ENCODE measurements at places on chromosomes 3 and 15.

DNA sequence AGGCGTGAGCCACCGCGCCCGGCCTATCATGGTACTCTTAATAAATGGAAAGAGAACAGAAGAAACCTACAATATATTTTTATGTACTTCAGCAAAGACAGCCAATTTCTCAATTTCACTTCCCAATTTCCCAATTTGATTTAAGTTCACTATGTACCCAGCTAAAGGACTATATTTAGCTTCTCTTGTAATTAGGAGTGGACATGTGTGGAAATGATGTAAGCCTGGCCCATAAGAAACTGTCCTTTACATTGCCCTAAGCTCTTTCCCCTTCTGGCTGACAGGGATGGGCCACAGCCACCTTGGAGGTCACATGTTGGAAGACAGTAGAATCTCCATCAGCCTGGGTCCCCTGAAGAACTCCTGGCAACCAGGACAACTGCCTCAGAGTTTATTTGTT is 6.2 kb downstream of the TMEM39A start:
- DNase-seq: no peak

DNA sequence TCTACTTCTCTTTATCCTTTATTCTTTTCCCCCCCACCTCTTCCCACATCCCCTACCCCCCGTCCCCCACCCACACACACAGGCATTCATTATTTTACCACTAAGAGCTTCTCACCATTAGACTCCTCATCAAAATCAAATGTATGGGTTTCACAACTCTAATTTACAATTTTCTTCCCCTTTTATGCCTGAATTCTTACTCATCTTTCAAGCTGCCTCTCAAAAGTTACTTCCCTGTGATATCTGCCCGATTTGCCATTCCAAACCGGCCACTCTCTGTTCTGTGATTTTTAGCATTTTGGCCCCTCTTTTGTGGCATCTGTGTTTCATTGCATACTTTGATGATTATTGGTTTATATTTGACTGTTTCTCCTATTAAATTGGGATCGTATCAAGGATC is 42.2 kb downstream of the SLC9A9 start:
- DNase-seq: no peak

- no peak for DNase-seq
Observed at GRCh38 chr3:144200466-144200865, 228.8 kb downstream of the DIPK2A start.

GRCh38 chr3:118527514-118528044 is 507.1 kb downstream of the IGSF11 start:
- no peak for DNase-seq

GRCh38 chr3:184531626-184532280 is 29.8 kb upstream of the EPHB3 start:
- no peak for DNase-seq

DNA sequence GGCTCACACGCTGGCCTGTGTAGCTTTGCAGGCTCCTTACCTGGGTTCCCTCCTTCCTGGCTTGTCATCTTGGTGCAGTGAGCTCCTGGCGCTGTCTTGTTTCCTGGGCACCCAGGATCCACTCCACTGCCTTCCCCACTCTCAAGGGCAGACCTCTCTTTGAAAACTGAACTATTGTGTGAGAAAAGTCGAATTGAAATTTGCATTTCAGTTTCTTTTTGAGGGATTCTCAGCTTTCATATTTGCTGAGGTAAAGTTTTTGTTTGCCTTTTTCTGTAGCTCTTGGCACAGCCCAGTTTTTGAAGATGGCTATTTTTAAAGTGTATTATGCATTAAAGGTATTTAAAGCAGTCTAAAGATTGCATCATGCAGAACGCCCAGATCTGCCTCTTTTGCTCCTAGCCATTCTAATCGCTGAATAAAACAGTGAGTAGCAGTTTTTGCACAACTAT is 70.1 kb downstream of the CCK start:
- no peak for DNase-seq

- no peak for DNase-seq
Observed at GRCh38 chr15:22888120-22888859, 49.8 kb downstream of the NIPA2 start.

DNA sequence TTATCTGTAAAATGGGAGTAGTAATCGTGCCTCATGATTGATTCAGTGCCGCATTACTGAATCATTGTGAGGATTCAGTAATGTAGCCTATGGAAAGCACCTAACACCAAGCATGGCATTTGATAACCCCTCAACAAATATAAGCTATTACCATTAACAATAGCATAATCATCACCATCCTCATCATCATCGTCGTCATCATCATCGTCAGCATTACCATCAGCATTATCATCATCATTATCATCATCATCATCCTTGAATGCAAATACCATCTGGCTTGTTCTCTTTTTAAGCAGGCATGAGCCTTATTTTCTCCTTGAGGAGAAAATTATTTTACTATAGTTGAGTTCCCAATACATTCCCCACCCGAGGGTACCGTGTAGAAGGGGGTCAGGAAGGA is 115.4 kb upstream of the PTPRG start:
- DNase-seq: no peak

DNA sequence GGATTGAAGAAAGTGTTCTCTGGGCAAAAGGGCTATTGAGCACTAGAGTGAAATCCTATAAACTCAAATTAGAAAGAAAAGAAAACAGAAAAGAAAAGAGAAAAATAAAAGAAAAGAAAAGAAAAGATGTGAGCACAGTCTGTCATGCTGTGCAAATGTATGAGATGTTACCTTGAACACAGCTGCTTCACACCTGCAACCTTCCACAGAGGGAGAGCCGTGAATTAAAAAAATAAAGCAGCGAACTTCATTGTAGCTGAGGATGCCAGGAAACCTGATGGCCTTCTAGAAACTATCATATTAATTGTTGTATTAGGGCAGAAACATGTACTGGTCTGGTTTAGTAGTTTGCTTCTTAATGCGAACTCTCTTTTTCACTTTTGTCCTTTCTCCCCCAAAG is 88.0 kb upstream of the SATB1 start:
- DNase-seq: no peak

DNA sequence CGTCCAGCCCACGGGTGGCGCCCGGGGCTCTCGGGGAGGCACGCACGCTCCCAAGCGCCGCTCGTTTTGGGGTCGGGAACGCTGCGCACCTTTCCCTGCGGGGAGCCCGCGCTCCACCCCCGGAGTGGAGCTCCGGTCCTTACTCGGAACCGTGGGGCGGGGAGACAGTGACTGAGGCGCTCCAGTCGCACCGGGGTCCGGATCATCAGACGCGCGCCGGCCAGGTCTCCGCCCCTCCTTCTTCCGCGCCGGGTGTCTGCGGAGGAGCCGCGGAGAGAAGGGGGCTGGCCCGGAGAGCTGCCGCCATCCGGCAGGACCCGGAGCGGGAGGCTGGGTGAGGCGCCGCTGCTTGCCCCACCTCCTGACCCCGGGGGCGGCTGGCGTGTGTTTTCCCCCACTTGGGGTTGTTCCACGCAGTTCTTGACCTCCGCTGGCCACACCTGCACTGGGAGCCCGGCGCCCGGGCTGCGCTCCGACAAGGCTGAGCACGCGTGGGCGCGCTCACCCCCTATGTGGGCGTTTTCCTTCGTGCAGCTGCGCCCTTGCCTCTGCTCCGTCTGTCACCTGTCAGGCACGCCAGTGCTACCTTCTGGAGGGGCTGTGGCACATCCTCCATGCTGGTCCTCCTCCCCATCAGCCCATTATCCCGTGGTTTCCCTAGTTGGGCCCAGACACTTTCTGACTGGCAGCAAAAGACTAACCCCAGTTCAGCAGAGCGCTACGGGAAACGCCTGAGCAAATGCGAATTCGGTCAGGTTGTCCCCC is at the start of gene MCF2L2:
Gene MCF2L2 (minus strand): TSS at position 173 of the 765 bp plus-strand sequence. CDS start 642 bp downstream, outside the sequence.
- DNase-seq: peak; percentile 69

DNA sequence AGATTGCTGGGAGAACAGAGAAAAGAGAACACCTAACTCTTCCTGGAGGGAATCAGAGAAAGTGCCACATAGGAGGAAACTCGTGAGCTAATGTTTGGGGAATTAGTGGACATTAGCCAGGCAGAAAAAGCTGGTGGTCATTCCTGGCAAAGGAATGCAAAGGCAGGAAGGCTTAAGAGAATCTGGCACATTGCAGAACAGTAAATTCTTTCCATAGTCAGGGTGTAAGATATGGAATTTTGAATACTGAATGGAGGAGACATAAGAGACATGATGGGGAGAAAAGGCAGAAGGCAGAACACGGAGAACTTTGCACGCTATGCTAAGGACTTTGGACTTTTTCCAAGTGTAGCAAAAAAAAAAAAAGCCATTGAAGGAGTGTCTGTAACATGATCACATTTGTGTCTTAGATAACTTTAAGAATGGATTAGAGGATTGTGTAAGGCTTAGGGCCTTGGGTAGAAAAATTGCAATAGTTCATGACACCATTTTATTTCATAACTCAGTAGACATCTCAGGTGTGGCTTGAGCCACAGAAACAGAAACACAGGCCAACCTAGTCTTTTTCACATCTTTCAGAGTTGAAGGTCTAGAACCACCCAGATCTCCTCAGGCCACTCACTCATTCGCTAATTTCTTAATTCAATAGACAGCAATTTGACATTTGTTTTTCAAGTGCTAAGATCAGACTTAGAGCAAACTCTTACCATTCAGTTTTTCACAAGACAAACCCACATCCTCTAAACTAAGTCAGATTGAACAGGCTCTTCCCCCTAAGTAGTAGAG is 31.2 kb upstream of the CCDC80 start:
- DNase-seq: peak; percentile 39

GRCh38 chr3:50364573-50365079 is 5.3 kb upstream of the TMEM115 start:
- DNase-seq: no peak

DNA sequence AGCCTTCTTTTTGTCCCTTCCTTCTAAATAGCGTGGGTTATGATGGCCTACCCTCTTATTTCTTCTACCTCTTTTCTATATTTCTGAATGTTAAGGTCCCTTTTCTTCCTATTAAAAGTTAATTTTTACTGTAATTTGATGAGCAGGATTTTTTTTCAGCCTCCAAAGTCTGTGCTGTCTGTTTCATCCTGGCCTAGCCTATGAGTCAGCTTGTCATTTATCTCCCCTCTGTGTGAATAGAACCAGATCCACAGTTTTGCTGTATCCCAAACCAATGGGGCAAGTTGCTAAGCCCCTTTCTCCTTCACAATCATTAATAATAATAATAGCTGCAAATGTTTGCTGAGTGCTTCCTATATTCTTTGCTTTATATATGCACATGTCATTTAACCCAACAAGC is 18.1 kb upstream of the C3orf38 start:
- DNase-seq: no peak

DNA sequence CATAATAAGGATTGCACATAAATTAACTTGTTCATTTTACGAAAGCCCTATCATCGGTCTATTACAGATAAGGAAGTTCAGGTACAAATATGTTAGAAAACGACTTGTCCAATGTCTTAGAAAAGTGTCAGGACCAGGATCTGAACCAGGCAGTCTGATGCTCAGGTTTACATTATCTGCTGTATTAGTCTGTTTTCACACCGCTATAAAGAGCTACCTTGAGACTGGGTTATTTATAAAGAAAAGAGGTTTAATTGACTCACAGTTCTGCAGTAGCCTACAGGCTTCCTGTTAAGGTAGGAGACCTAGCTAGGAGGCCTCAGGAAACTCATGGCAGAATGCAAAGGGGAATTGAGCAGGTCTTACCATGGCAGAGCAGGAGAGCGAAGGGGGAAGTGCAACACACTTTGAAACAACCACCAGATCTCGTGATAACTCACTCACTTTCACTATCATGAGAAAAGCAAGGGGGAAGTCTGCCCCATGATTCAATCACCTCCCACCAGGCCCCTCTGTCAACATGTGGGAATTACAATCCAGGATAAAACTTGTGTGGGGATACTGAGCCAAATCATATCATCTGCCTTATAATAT is 45.8 kb upstream of the GOLIM4 start:
- no peak for DNase-seq

DNA sequence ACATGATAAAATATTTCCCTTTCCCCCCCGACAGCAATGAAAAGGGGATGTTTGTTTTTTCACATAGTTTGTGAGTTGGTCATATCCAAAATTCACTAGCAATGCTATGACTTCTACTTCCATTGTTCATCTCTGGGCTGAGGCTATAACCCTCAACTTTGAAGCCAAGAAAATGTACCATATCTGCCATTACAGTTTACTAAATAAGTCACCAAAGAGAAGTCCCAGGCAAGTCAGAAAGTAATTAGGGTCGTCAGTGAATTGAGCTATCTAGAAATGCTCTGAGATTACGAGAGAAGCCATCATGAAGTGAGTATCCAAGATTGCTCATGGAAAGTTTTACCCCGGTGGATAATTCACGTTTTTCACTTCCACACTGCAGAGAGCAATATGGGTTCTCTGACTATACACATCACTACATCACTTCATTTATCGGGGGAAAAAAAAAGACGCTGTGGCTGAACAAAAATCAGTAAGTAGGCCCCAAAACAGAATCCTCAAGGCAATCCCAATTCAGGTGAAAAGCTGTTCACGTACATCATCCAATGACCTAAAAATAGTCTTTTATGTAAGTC is 1.4 kb downstream of the PEAK1 start:
- no peak for DNase-seq

DNA sequence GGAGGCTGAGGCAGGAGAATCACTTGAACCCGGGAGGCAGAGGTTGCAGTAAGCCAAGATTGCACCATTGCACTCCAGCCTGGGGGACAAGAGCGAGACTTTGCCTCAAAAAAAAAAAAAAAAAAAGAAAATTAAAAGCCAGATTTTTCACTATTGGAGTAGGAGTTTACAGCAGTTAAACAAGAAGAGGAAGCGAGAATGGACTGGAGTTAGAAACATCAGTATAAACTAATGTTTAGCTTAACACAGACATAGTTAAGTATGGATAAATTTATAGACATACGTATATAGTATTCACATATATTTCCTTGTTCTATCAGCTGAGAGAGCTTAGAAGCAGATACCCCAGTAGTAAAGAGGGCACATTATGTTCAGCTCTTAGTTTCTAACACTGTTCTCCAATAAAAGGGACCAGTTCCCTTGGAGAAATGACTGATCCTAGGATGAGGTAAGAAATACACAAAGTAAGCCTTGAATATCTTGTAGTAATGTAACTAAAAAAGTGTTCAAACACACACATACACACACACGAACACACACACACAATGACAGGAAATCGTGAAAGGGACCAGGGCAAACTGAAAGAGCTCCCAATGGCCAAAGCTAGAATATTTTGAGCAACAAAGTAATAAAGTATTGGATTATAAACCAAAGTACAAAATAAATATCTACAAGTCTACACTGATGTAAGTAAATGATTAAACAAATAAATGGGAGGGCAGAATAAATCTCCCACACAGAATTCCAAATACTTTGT is 25.1 kb downstream of the PIK3CB start:
- no peak for DNase-seq

- DNase-seq: no peak
Observed at GRCh38 chr3:98782824-98783500, 19.8 kb downstream of the ST3GAL6 start.

GRCh38 chr3:2713923-2714322 is 396.3 kb downstream of the IL5RA start:
- no peak for DNase-seq

GRCh38 chr15:62684123-62684808 is 358.3 kb upstream of the TPM1 start:
- DNase-seq: no peak

- DNase-seq: no peak
Observed at GRCh38 chr15:89652666-89653065, 2.6 kb downstream of the KIF7 start.

- DNase-seq: no peak
Observed at GRCh38 chr15:101201411-101202174, 50.3 kb downstream of the CHSY1 start.

GRCh38 chr3:55197021-55197420 is 269.2 kb upstream of the LRTM1 start:
- no peak for DNase-seq

- DNase-seq: no peak
Observed at GRCh38 chr3:8985876-8986275, 22.6 kb upstream of the RAD18 start.

All from T-helper 2 cell (primary cell).